ENCODE measurements at places on chromosomes 6 and 20.

DNA sequence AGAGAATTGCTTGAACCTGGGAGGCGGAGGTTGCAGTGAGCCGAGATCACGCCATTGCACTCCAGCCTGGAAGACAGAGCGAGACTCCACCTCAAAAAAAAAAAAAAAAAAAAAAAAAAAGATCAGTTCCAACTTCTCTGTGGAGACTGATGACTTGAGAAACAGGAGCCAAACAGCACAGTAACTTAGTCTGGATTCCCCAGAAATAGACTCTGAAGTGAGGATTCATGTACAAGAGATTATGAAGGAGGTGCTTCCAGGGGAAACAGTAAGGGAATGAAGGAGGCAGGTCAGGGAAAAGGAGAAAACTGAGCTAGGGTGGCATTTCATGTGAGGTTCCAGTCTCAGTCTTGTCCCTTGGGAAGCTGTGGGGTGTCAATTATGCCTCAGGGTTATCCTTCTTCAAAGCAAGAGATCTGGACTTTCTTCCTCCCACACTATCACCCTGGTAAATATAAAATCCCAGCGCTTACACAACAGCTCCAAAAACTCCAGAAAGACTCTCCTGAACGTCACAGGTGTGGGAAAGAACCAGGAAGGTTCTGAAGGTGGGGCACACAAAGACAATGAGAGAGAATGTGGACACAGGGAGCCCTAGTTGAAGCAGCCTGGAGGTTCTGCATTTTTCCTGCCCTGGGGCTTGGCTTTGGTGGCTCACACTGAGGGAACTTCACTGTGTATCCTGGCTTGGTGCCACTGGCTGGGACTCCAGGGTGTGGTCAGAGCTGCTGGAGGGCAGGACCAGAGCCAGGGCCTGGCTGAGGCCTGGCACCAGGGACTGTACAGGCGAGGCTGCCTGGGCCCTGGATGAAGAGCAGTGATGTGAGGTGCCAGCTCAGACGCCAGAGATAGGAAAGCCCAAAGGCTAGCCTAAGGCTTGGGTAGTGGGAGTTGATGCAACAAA, 46.8 kb downstream of the PCNA start:
- DNase-seq = no peak

DNA sequence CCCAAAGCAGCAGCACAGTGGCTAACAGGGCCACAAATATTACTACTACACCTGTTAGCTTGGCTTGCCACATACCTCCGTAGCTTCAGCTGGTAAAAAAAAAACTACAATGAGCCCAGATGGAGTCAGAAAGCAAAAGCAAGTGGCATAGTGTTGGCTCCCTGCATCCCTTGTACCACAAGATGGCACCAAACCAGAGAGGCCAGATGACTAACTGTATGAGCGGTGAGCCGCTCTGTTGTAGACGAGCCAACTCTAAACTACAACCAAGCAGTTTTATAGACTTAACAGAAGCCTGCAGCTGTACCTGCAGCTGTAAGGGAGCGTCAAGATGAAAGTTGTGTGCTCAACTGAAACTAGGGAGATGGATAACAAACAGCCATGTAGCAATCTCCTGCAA, 84.5 kb upstream of the MCHR2 start:
- DNase-seq = no peak

GRCh38 chr20:33589059-33589458, 73.1 kb upstream of the C20orf144 start:
- no peak for DNase-seq

DNA sequence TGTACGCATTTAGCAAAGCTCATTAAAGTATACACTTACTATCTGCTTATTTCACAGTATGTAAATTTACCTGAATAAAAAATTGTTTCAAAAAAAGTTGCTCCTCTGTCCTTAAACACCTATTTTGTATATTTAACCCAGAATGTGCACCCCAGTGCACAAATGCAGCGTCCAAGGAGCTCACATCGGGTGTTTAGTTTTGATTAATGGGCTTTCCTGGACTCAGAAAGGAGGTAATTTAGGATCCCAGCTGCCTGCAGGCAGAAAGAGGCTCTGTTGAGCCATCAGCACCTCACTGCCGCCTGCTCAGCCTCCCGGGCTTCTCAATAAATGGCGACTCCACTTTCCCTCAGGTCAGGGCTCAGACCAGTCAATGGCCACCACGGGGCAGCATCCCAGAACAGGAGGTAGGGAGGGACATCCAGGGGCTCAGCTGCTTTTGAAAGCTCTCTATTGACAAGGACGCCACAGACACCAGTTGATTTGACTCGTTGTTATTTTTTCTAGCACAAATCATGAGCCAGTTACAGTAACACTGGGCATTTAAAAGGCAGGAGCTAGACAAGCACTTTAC, 70.2 kb upstream of the TBC1D7 start:
- no peak for DNase-seq

DNA sequence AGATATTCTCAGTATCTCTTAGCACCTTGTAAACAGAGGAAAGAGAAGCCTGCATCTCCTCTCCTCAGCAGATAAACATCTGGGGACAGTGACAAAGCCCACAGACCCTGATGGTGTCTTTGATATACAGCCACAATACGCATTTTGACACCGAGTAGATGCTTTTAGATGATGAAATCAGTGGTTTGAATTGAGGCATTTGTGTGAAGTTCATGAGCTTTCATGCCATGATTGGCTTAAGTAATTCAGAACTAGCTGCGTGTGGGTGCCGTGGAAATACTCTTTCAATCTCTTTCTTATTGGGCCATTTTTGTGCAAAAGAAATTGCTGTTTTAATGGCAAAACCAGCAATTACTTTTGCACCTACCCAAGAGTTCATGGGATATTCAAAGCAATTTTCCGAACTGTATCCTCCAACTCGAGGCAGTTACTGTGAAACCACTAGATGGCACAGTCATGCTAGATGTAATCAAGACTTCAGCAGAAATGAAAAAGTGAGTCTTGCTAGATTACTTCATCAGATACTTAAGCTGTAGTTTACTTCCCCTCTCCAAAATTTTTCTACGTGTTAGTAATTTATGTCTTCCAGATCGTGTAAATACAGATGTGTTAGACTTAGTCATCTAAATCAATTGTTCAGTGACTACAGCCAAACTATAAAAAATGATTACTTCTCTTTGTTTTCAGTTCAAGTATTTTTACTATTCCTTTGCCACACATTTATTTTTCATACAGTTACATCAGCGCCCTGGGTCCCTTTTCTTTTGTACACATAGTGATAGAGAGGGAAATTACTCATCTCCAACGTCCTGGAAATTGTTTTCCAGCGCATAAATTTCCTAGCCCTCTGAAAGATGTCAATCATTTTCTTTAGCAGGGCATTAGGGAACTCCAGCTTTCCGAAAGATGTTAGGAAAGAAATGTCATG, 49.4 kb downstream of the IYD start:
- no peak for DNase-seq

GRCh38 chr6:109292983-109293586, 89.2 kb downstream of the CD164 start:
- no peak for DNase-seq

- DNase-seq = no peak
Observed at GRCh38 chr6:50653253-50653652, 60.1 kb upstream of the TFAP2D start.

DNA sequence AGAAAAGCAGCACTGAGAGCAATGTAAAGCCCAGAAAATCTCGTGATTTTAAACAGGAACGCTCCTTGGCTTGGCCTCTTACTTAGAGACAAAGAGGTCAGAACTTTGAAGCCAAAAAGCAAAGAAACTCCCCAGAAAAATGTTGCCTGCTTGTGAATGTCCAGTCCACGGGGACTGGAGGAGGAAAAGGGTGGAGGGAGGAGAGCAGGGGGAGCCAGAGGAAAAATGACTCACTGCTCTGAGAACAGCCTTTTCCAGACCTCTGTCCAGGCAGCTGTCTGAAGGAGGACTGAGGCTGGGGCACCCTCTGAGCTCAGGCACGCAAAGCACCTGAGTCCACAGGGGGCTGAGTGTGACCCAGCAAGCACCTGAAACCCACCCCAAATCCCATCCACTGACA, 64.7 kb downstream of the TRAM2 start:
- no peak for DNase-seq

GRCh38 chr6:79048611-79049010, 29.4 kb downstream of the PHIP start:
- no peak for DNase-seq

DNA sequence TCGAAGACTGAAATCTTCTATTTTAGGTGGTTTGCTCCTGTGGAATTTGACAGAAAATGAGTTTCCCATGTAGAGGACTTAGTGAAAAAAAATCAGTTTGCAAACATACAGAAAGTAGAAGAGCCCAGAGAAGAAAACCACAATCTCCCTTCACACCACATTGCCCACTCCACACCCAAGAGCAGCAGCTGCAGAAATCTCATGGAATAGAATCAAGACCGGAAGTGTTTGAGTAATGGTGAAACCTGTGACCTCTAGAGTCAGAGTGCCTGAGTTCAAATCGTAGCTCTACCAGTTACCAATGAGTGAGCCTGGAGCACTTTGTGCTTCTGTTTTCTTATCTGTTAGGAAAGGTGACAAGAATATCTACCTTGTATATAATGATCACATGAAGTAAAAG, 4.6 kb downstream of the SIRPG start:
- DNase-seq = no peak

- no peak for DNase-seq
Observed at GRCh38 chr20:1973601-1974440, 20.0 kb downstream of the PDYN start.

GRCh38 chr6:53282741-53283140, 66.0 kb downstream of the ELOVL5 start:
- DNase-seq = no peak

DNA sequence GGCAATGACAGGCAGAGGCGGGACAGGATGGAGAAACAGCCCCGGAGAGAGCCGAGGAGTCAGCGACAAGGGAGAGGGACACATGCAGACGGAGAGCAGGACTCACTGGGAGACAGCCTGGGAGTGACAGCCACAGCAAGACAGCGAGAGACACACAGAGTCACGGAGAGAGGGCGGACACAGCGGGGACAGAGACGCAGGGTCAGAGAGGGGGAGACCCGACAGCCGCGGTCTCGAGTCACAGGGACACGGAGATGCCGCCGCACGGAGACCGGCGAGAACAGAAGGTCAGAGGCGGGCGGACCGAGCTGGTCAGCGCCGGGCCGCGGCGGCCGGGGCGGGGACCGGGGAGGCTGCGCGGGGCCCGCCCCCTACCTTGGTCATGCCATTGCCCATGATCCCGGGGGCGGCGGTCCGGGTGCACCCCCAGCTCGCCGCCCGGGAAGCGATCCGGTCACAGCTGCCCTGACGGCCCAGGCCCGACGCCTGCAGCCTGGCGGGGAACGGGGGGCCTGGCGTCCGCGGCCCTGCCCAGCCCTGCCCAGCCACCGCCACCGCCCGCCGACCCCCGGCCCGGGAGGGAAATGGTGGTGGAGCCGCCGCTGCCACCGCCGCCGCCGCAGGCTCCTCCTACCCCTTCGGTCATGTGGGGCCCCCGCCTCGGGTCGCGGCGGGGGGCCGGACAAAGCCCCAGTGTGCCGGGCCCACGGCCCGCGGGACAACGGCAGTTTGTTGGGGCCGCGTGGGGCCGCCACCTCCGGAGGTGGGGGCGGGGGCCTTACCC, at the start of the genes DUSP15 and TTLL9:
TSS of gene DUSP15 (minus strand) at position 586 of the 784 bp plus-strand sequence. CDS start at position 396, 190 bp downstream.
TSS of gene TTLL9 (plus strand) at position 693 of the 784 bp plus-strand sequence. CDS start 493 bp downstream, outside the sequence.
- no peak for DNase-seq

GRCh38 chr20:37839432-37839827, 63.5 kb upstream of the VSTM2L start:
- no peak for DNase-seq

DNA sequence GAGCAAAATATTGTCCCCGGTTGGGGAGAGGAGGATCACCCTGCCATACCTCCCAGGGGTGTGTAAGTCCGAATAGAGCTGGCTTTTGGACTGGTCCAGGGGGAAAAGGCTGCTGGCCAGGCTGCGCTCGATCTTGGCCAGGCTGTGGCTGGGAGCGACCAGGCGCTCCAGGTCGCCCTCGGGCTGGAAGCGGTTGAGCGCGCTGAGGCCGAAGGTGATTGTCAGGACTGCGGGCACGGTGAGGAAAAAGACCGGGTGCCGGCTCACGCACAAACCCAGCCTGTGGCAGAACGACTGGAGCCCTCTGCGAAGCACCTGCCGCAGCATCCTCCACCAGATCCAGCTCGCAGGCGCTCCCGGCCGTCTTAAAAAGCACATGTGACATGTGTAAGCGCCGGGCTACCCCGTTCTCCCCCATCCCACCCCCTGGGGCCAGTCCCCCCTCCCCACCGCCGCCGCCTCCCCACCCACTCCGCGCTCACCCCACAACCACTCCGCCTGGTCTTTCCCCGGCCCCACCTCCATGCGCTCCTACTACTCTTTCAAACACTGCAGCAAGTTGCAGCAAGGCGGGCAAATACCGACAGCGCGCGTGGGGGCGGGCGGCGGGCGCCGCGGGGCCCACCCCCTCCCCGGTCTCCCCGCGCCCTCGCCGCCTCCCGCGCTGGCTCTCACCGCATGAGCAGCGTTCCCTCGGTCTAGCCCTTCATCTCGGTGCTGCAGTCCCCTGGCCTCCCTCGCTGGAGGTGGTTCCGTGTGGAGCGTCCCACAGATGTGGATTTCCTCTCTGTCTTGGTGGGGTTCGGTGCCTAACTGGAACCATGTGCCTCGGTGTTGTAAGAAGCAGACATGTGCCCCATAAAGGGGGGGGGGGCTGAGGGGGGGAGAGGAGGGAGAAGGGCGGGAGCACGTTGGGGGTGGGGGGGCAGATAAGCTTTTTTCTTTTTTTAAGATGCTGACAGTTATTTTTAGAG, 42.4 kb downstream of the PTCHD4 start:
- DNase-seq = no peak

DNA sequence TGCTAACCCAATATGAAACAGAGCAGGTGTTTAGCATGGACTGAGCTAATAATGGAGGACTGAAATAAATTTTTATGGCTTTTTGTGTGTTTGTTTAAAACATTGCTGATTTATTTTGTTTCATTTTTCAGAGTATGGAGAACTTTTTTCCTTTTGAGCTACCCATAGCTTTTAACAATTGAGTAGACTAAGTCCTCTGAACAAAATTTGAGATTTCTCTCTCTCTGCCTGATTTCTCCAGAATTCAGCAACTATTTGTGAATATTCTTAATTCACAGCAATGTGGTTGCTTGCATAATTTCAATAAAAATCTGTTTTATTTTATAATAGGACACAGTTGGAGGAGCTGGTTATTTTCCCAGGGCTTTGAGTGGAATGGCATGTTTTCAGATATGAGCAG, 103.7 kb downstream of the TPBG start:
- DNase-seq = no peak

GRCh38 chr6:131167773-131168172, 32.5 kb downstream of the AKAP7 start:
- DNase-seq = no peak

DNA sequence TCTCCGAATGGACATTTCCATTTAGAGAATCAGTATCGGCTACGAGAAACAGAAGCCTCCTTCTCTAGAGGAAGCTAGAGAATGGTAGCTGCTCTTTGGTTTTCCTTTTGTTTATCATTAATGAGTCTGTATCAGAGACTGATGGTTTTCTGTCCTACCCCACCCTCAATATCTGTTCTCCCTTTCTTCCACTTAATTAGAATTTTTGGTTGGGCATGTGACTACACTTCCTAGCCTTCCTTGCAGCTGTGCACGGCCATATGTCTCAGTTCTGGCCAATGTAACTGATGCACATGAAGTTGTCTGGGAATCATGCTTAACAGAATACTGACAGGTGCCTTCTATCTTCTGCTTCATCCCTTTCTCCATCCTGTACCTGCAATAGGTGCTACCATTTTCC, 19.0 kb downstream of the RNF24 start:
- DNase-seq = no peak
